Activated CD8-positive, alpha-beta memory T cell treated with anti-CD3 and anti-CD28 coated beads, Interleukin-2, amount 50 U/mL, for 4 hours (primary cell): ENCODE measurements at places on chromosomes 2 and 18.

DNA sequence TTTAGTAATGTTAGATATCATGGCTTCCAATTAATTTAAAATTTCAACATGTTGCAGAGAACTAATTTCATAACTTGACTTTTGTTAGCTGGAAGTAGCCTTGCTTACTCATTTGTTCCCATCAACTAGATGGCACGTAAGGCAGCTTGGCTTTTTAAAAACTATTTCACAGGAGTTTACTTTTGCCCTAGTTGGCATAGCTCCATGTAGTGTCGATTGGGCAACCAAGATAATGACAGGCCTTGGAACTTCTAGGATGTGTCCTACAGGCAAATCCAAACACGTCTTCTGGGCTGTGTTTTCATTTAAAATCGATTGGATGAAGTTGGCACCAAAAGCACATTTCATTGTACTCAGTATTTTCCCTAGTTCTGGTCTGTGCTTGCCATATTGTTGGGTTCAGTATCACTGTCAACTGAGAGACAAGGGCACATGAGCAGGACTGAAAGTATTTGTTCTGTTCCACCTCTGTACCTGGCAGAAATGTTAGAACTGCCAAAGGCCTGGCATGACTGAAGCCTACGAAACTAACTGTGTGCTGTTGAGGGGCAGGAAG is 29.4 kb downstream of the HADHB start:
- no peak for DNase-seq

- DNase-seq, result no peak
These were observed 234.9 kb upstream of the CYRIA start for GRCh38 chr2:16900405-16901025.

DNA sequence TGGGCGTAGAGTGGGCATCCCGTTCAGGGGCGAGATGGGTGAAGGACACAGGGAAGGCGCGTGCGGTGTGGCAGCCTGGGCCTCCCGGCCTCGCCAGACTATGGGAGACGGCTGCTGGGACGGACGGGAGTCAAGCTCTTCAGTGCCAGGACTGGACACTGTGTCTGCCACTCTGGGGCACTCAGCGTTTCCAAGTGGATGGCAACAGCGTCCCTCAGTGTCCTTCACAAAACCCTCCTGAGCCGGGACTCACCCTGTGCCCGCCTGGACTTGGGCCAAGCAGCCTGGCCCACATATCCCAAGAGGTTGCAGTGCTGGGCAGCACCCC is 16.3 kb upstream of the BOK start:
- no peak for DNase-seq

- DNase-seq, result no peak
These were observed 369 bp downstream of the CDK5R2 start for GRCh38 chr2:218959761-218960308.

DNA sequence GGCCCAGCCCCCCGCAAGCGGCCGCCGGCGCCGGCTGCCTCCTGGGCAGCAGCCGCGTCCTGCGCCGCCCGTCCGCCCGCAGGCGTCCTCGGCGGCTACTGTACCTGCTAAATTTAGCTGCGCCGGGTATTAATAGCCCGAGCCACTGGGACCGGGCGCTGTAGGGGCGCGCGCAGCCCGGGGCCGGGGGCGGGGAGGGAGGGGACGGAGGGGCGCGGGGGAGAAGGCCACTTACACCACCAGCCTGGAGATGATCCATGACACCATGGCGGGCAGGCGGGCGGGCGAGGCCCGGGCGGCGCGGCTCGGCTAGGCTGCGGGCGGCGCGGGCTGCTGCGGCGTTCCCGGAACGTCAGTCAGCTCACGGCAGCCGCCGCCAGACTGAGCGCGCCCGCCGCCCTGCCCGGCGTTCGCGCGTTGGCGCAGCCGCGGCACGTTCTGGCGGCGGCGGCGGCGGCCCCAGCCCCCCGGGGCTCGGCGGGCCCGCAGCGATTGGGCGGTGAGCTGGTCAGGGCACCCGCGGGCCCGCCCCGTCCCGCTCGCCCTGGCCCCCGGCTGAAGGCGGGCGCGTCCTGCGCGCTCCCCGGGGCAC is at the start of gene REEP1:
REEP1 (minus strand) TSS at position 383 of the 592 bp plus-strand sequence; CDS start at position 267, 116 bp downstream.
- DNase-seq, result no peak

DNA sequence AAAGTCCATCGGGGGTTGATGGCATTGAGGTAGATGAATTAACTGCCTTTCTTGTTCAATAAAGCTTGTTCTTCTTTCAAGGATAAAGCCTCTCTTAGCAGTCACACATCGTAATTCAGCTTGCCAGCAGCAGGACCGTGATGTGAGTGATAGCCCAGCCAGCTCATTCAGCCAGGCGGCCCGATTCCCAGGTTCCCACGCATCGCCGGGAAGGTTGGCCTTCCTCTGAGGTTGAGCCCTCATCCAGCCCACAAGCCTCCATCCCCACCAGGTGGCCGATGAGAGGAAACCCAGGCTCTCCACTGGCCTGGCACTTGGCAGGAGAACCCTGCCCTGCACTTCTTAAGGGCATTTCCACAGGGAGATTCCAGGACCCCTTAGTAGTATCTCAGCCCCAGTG is 4.7 kb downstream of the AGAP1 start:
- DNase-seq, result no peak
